ENCODE measurements at places on chromosomes 5 and 9. TPM values are rescaled to one million over a fixed set of nuclear protein-coding genes. Genes with fewer than 3 reads are reported as not detected.

GRCh38 chr5:69024241-69024651, 69.6 kb upstream of the SLC30A5 start:
- H3K27me3 ChIP-seq: no peaks in the 10 kb centered on the region
- no peaks in the 10 kb centered on the region for H3K36me3 ChIP-seq
- no peak overlapping the region for H3K27ac ChIP-seq

DNA sequence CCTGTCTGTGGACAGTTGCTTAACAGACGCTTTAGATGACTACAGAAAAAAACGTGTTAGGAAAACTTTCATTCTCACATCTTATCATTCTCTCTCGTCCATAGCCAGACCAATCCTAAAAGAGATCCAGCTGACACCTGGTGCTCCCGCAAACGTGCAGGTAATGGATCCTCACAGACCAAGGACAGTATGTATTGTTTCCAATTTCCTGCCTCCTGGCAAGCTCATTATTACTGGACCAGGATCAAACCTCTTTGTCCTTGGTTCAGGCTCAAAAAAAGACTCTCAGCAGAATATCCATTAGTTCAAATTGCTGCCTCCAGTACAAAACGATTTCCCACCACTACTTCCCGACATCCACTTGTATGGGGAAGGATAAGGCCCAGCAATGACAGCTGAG, 62.4 kb downstream of the SERINC5 start:
- no peak overlapping the region for H3K4me3 ChIP-seq
- H3K36me3 ChIP-seq: no peaks in the 10 kb centered on the region
- peak overlapping the region; percentile 83 for H3K27ac ChIP-seq

- no peak for DNase-seq
- no peak overlapping the region for H3K4me3 ChIP-seq
- no peaks in the 10 kb centered on the region for H3K27me3 ChIP-seq
- no peaks in the 10 kb centered on the region for H3K36me3 ChIP-seq
- H3K4me1 ChIP-seq: no peaks in the 10 kb centered on the region
These were observed 11.2 kb upstream of the GLDC start for GRCh38 chr9:6656614-6657300.

- no peak for DNase-seq
- H3K27me3 ChIP-seq: no peaks in the 10 kb centered on the region
- no peak overlapping the region for H3K27ac ChIP-seq
- H3K36me3 ChIP-seq: no peaks in the 10 kb centered on the region
These were observed 201.9 kb upstream of the ANKH start for GRCh38 chr5:15073453-15073852.

GRCh38 chr5:66149950-66150349, 5.8 kb downstream of the SREK1 start:
- H3K27me3 ChIP-seq: no peaks in the 10 kb centered on the region
- DNase-seq: no peak
- peaks cover 4% of the 10 kb centered on the region for H3K36me3 ChIP-seq

GRCh38 chr5:136781464-136781863, 416.1 kb upstream of the TRPC7 start:
- no peaks in the 10 kb centered on the region for H3K4me1 ChIP-seq
- H3K4me3 ChIP-seq: no peak overlapping the region
- DNase-seq: no peak
- no peaks in the 10 kb centered on the region for H3K36me3 ChIP-seq

DNA sequence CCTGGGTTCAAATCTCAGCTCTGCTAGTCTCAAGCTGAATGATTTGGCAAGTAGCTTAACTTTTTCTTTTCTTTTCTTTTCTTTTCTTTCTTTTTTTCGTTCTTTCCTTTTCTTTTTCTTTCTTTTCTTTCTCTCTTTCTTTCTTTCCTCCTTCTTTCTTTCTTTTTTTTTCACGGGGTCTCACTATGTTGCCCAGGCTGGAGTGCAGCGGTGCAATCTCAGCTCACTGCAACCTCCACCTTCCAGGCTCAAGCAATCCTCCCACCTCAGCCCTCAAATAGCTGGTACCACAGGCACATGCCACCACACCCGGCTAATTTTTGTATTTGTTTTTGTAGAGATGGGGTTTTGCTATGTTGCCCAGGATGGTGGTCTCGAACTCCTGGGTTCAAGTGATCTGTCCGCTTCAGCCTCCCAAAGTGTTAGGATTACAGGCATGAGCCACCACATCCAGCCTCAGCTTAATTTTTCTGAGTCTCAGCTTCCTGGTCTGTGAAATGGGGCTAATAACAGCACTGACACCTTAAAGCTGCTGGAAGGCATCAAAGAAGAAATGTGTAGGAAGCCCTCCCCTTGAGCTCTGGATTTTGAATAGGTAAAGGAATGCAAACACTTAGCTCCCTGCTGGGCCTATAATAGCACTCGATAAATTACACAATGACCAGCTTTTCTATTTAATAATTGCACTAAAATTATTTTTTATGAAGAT, 17.5 kb upstream of the PPARGC1B start:
- no peak for DNase-seq
- no peaks in the 10 kb centered on the region for H3K36me3 ChIP-seq
- H3K27ac ChIP-seq: no peak overlapping the region
- no peaks in the 10 kb centered on the region for H3K27me3 ChIP-seq
- no peak overlapping the region for H3K4me3 ChIP-seq
- no peaks in the 10 kb centered on the region for H3K4me1 ChIP-seq

- H3K4me3 ChIP-seq: no peak overlapping the region
- no peaks in the 10 kb centered on the region for H3K36me3 ChIP-seq
- H3K4me1 ChIP-seq: no peaks in the 10 kb centered on the region
- H3K27me3 ChIP-seq: no peaks in the 10 kb centered on the region
- H3K27ac ChIP-seq: no peak overlapping the region
These were observed 13.3 kb upstream of the RECK start for GRCh38 chr9:36023260-36024048.

GRCh38 chr9:105725370-105725769, 31.0 kb downstream of the TMEM38B start:
- H3K27me3 ChIP-seq: no peaks in the 10 kb centered on the region
- no peak overlapping the region for H3K4me3 ChIP-seq
- H3K4me1 ChIP-seq: no peaks in the 10 kb centered on the region
- no peak overlapping the region for H3K27ac ChIP-seq

Gene DIPK1B
- total RNA-seq: 14.5 TPM
